SK-N-SH (cell line): ENCODE measurements at places on chromosomes 7 and 10.

- peak; percentile 22 for DNase-seq
Measured at GRCh38 chr7:71538210-71538609, 406.3 kb downstream of the GALNT17 start.

GRCh38 chr7:114081606-114082425, 163.0 kb upstream of the PPP1R3A start:
- DNase-seq = peak; percentile 64

DNA sequence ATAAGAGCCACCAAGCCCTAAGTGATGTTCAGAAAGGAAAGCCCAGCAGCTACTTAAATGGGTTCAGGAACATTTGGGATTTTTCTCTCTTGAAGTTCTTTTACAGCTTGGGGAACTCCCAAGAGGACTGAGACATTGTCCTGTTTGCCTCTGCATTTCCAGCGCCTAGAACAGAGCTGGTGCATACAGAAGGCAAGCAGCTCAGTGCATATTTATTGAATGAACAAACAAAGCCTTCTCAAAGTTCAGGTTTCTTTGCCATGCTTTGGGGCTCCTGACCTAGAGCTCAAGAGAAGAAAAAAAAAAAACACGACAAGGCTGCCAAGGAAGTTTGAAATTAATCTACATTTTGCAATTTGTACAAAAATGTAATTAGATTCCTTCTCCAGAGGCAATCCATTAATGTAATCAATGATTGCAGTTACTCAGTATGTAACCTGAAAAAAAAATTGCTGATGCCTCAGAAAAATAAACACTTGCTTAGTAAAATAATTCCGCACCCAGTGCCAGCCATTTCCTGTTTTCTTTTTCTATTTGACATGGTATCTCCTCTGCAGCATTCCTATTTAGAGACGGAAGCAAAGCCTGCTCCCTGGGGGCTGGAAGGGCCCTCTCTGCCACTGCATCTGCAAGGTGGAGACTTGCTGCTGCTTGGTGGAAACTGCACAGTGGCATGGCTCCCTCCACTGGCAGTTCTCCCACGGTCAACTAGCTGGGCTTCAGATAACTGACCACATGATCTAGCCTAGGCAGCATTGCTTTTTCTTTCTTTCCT, 157.3 kb downstream of the TMEM178B start:
- peak; percentile 72 for DNase-seq

- no peak for DNase-seq
Measured at GRCh38 chr10:78740976-78741915, 327.5 kb upstream of the ZMIZ1 start.

DNA sequence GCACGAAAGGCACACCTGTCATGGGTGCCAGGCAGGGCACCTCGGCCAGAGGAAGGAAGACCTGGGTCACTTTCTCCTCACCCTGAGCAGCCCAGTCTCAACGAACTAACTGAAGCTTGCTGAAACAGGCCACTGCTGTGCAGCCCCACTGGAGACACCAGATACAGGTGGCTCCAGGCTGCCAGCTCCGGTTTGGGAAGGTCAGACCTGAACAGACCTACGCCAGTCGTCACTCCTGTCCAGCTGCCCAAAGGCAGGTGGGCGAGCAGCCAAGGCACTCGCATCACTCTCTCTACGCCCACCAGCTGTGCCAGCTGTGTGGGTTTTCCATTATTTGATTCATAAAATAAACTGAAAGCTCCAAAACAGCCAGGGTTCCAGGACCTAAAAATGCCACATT, 256.1 kb downstream of the ZMYND11 start:
- peak; percentile 70 for DNase-seq

DNA sequence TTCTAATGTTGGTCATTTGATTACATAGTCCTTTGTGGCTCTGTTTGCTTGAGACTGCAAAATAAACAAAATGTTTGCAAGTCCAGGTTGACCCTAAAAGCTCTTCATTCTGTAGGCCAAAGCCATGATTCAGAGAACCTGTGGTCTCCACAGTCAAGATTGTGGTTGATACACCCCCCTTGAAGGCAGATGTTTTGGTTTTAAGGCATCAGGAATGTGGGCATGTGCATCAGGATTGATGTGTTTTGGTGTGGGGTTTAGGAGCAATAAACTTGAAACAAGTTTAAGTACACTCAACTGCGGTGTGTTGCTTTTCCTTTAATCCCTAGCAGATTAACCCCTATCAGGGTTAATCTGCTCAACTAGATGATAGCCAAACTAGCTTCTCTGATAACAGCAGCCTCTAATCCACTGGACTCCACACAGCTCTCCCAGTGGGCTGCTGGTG, 379.1 kb upstream of the GALNT17 start:
- no peak for DNase-seq

DNA sequence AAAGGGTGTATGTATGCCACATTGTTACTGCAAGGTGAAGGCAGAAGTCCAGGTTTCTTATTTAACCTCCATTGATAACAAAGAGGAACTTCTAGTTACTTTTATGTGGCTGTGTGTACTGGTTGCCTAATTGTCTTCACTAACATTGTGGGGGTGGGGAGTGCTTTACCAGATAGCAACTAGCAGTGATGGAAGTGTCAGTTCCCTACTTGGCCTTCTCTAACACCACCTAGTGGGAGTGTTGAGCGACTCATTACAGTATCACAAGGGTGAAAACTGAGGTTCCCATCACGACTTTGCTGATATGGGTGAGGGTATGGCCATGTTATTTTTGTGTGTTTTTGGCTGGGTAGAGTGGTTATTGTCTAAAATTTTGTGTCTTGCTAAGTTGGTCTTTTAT, 274.4 kb downstream of the THSD7A start:
- DNase-seq = no peak

DNA sequence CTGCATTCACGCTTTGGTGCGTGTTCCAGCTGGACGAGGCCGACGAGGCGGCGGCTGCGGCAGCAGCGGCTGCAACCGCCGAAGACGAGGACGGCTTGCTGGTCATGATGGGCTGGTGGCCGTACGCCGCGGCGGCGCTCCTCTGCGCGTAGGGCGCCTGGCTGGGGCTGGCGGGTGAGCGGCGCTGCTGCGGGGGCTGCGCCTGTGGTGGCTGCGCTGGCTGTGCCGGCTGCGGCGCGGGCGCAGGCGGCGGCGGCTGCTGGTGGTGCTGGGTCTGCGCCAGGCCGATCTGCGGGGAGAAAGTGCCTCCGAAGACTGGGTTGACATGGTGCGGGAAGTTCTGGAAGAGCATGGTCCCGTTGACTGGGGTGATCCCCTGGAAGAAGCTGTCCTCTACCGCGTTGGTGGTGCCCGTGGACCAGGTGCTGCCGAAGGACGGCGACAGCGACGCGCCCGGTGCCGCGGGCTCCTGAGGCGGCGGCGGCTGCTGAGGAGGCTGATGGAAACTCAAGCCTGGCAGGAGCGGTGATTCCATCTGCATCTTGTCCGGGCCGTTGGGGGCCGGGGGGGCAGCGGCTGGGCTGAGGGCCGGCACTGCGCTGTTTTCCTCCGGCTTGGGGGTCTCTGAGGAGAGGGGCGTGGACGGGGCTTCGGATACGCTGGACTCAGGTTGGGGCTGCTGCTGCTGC, 51.1 kb downstream of the CPEB3 start:
- DNase-seq = peak; percentile 86

DNA sequence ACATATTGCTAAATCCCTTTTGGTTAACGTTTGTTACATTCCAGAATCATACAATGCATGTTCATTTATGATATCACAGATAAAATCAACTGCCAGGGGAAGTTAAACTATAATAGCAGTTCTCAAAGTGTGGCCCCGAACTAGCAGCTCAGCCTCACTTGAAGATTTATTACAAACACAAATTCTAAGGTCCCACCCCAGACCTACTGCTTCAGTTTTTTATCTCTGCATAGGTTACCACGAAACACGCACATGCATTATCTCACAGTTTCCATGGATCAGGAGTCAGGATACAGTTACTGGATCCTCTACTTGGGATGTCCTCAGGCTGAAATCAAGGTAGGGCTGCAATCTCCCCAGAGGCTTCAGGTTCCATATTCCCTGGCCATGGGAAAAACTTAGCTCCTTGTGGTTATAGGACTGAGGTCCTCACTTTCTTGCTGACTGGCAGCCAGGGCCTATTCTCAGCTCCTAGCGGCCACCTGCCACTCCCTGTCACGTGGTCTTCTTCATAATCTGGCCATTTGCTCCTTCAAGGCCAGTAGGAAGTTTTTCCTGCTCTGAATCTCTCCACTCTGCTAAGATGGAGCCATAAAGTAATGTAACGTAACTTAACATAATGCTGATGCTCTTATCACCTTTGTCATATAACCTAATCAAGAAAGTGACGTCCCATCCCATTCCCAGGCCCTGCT, 50.5 kb upstream of the YAE1 start:
- DNase-seq = no peak

- no peak for DNase-seq
Measured at GRCh38 chr10:90174531-90174930, 473.1 kb downstream of the KIF20B start.
